ENCODE measurements at places on chromosomes 12 and 14.

DNA sequence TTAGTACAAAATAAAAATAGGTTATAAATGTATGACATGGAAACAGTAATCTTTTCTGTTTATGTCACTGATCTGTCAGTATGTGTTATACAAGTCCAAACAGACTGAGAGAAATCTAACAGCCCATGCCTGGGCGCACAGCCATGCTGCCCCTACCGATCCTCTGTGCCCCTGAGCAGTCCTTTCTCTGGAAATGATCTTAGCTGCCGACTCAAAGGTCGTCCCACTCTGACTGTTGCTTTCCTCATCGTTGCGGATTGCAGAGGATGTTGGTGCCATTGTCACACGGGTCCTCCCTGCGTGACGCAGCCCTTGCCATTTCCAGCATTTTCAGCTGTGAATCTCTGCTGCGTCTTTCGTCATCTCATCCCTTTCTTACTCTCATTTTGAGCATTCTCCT lies 82.9 kb upstream of the DYNC1H1 start:
- peak; percentile 84 for DNase-seq

DNA sequence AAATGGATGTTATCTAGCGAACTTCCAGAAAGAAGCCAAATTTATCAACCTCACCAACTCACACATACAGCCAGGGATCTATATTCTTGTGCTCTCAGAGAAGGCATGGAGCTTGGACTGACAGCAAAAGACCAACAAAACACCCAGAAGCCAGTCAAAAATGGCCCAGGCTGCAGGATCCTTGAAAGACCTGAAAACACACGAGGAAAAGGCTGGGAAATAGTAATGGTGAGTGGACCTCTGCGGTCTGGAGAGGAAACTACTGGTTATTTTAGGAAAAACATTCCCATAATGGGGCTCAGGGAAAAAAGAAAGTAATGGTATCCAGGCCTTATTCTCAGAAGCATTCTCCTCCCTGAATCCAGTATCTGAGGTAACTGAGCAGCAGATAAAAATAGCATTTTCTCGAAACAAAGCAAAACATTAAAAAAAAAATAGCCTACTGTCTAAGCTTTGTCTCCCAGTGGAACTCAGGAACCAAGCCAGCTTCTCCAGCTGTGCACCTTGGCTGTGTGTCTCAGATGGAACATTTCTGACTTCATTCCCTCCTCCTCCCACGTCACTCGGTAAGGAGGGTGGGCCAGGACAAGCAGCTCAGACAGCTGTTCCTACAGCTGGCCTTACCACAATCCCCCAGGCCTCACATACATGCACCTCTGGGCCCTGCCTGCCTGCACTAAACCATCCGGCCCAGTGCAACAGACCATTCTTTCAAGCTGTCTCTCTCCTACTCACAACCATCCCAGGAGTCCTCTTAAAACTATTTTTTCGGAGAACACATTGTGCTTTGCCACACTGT lies 249.9 kb downstream of the DAD1 start:
- DNase-seq, result peak; percentile 23

DNA sequence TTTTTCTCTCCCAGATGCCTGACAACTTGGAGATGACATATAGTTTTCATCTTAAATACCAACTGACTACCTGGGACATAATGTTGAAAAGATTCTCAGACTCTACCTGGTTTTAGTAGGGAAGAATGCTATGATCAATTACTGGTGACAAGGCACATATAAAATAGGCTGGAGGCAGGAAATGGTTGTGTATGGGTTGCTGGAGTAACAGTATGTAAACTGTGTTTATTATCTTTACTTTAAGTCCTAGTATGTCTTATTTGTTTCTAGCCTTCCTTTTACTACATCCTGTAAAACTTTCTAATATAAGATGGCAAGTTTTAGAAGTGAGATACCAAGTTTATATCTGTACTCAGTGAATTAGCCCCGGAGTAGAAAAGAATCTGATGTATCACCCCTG lies 98.1 kb downstream of the NUBPL start:
- DNase-seq, result no peak

GRCh38 chr12:99505805-99506204 lies 141.7 kb upstream of the GARIN6 start:
- no peak for DNase-seq
